ENCODE measurements at places on chromosomes 13 and 19.

DNA sequence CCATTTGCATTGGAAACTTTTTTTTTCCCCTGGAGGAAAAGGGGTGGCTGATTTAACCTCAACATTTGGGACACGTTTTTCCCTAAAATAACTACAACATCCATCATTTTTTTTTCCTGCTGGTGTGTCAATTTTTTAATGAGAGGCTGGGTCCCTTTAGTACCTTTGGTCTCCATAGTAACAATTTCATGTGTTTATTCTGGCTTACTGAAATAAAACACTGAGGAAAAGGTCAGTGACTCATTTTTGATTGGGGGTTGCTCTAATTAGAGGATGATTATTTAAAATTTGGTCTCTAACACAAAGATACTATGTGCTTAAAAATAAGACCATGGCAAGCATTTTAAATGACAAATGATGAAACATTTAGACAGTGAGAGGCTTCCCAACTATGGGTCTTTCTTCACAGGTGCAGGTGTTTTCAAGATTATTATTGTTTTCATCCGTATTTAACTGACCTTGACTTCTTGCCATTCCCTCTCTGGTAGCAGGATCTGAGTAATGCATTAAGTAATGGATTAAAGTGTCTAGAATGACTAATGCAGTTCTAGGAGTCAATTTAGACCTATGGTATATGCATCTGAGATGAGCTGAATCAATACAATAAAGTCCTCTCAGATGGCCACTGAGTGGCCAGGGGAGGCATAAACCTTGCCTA is 406.4 kb downstream of the KCNRG start:
- no peak for DNase-seq

DNA sequence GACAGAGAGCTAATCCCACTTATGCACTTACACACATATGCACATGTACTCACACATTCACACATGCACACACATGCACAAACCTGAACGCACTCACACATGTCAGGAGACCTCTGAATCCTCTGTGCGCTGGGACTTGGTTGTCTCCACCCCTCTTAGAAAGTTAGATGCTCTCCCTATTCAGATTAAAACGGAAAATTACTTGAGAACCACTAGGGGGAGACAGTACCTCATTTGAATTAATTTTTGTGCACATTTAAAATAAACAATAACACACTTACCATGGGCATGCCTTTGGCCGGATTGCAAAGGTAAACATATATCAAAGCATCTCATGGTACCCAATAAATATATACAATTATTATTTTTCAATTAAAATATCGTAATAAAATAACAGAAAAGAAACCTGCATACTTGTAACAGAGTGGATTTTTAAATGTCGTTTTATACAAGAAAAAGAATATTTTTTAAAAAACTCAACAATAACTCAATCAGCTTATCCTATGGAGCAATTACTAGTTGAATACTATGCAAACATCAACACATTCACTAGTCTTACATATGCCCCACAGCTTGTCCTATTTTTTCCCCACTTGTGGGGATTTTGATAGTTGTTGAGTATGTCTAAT is 9.5 kb upstream of the LILRB4 start:
- DNase-seq: no peak

DNA sequence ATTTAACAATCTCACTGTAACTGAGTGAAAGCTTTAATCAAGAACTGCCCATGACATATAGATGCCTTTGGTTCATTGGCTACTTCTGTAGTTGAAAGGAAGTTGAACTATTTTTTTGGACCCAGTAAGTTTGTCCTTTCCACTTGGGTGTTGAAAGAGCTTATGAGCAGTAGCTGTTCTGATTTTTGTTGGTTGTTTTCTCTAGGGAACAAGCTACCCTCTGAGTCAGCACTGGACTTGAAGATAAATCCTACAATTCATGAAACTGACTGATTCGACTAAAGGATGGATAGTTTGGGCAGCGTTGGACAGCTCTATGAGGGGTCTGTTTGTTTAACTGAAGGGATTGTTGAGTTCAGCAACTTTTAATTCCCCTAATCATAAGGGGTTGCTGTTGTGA is 101.0 kb downstream of the PAN3 start:
- no peak for DNase-seq

- peak; percentile 40 for DNase-seq
Observed at GRCh38 chr19:58538257-58539168, 5.4 kb upstream of the TRIM28 start.

- DNase-seq: no peak
Observed at GRCh38 chr13:51731759-51732158, 72.2 kb downstream of the DHRS12 start.

- no peak for DNase-seq
Observed at GRCh38 chr13:35961002-35961401, 170.2 kb downstream of the DCLK1 start.

GRCh38 chr19:14460935-14461334 is 14.2 kb downstream of the PTGER1 start:
- DNase-seq: no peak

DNA sequence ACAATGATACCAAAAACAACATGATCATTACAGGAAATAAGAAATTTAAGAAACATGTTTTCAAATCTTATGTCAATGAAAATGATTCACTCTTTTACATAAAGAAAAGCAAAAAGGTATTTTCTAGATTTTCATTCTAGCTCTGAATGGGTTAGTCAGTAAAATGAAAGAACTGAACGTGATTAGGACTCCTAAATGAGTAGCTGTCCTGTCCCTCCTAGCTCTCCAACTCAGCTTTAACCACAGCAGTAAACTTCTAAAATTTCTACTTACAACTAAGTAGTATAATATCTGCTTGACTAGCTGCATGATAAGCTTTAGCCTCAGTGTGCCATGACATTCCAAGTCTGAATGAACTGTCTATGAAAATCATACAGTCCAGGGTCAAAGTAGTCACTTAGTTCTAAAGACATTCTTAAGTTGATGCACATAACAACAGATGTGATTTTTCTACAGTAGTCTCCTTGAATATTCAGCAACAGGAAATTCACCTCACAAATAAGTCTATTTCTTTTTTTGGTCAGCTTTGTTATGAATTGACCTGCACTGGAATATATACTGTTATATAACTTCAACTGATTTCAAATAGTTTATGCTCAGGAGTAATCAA is 136.4 kb downstream of the MYCBP2 start:
- DNase-seq: no peak
